ENCODE measurements at places on chromosomes 13 and 19.

DNA sequence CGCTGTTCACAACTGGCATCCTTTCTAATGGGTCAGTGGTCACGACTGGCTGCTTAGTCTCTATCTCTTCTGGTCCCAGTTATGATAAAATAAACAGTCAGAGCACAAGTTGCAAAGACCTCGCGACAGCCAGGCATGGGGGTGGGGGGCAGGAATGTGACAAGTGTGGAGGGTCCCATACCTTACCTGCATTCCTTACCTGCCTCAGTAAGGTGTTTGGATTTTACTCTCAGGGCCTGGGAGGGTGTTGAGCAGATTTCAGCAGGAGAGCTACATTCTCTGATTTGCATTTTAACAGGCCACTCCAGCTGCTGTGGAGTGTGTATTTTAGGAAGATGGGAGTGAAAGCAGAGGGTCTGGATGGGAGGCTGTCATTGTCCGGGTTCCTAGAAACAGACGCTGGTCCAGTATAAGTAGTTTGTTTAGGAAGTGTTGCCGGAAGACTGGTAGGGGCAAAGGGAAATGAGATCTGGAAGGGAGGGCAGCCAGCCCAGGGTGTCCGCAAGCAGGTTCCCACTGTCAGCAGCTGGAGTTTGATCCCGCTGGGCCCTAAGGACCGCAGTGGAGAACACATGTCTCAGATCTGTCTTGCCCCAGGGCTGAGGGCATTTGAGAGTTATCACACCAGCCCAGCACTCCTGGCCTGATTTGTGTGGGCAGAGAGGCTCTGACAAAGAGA lies 920.0 kb downstream of the UQCRFS1 start:
- DNase-seq, result no peak

DNA sequence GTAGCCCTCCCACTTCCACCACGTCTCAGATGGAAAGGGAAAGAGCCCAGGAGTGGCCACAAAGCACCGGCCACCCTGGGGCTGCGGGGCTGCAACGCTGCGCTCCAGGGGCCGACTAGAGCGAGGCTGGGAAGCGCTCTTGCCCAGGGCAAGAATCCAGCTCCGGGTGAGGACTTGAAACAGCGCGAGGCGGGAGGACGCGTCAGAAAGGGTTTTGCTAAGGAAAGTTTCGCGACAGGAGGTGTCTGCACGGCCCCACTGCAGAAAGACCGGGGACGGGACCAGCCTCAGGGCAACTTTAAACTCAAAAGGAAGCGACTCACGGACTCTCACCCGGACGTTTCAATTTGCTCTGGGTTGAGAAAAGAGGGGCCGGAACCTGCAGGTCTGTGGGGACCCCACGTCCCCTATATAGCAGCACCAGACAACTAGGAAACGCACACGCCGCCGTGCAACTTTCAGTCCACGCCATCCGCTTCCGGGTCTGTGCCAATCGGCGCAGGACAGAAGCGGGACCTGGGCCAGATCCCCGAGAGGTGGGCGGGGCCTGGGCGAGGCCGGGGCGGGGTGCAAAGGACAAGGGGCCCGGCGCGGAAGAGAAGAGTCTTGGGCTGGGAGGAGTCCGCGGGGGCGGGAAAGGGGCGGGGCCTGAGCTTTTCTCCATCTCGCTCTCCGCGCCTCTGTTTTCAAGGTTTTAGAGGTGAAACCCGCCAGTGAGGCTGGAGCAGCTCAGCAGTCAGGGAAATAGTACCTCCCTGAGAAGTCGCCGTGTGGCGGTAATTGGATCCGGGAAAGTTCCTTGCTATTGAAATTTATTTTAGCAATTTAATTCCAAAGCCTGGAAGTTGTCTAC lies at the start of gene ZNF816:
ZNF816 (minus strand) TSS at position 488 of the 853 bp plus-strand sequence. CDS start 6,792 bp downstream, outside the sequence.
- DNase-seq, result peak; percentile 91

DNA sequence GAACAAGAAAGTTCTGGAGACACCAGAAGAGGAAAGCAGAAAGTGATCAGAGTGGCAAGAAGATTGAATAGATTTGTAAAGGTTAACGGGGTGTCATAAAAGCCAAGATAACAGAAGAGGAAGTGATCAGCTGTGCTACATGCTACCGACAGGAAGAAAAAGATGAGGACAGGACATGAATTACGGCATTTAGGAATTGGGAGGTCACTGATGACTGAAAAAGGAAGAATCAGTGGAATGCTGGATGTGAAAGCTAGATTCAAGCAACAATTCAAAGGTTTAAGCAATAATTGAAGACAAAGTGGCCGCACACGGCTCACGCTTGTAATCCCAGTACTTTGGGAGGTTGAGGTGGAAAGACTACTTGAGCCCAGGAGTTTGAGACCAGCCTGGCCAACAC lies 15.1 kb downstream of the ZNF160 start:
- DNase-seq, result no peak

DNA sequence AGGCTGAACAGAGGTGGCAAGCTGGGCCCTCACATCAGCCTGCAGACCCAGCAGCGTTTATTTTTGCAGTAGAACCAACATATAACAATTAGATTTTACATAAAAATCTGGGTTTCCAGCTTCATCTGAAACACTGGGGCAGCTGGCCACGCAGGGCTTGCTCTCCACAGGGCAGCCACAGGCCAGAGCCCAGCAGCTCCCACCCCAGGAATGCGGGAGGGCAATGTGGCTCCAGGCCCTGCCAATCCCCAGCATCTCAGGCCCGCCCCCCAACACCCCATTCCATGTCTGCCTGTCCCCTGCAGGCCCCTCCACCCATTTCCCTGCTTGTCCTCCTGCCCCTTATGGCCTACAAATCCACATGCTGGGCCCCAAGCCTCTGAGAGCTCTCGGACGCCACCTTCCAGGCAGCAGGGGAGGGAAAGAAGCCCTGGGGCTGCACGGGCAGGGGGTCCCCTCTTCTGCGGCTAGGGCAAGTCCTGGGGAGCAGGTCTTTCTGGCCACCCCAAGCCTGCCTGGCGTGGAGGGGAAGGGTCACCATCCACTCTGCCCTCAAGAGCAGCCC lies 15.0 kb upstream of the VSTM2B start:
- DNase-seq, result no peak

DNA sequence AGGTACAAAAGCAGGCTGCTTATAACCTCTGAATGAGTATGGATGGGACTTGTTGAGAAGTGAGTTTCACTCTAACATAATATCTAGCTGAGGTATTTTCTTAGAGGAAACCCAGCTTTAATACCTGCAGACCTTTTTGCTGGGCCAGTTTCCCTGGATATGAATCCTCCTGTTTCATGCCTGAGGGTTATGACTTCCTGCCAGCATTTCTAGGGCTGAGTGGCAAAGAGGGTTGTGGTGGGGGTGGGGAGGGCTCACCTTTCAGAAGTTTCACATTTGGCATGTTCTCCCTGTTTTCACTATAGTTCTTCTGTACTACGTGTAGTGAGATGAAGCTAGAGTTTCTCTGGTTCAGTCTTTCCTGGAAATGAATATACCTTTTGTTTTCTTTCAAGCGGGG lies 73.7 kb downstream of the LACC1 start:
- no peak for DNase-seq

GRCh38 chr13:80040196-80040980 lies 300.5 kb downstream of the SPRY2 start:
- peak; percentile 38 for DNase-seq

GRCh38 chr19:33060586-33060985 lies 4.1 kb downstream of the RHPN2 start:
- no peak for DNase-seq

- no peak for DNase-seq
These were observed 881.9 kb downstream of the SLITRK6 start for GRCh38 chr13:84917252-84917878.

DNA sequence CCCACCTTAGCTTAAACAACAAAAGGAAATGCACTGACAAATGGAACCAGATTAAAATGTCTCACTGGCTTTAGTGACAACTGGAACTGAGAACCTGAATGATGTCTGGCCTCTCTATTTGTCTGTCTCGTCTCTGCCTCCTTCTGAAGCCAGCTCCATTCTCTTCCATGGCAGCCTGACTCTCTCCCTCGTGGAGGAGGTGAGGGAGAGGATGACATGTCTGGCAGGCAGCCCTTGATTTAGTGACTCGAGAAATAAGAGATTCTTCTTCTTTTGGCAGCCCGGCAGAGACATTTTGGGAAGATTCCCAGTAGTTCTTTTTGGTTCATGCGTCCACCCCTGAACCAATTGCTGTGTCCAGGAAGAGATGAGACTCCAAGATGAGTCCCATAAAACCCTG lies 131.7 kb downstream of the KLF5 start:
- DNase-seq, result no peak

GRCh38 chr13:85140192-85140591 lies 659.0 kb downstream of the SLITRK6 start:
- DNase-seq, result no peak

GRCh38 chr13:44131069-44131614 lies 242.5 kb upstream of the SERP2 start:
- no peak for DNase-seq

- DNase-seq, result no peak
These were observed 906 bp downstream of the FXYD5 start for GRCh38 chr19:35155441-35155840.

GRCh38 chr13:48625413-48626076 lies 28.2 kb upstream of the CYSLTR2 start:
- no peak for DNase-seq

- DNase-seq, result no peak
These were observed 14.6 kb downstream of the AKT2 start for GRCh38 chr19:40270362-40271089.

- no peak for DNase-seq
These were observed 17.7 kb downstream of the GNA15 start for GRCh38 chr19:3153286-3154230.

GRCh38 chr19:572743-573518 lies 535 bp downstream of the BSG start:
- peak; percentile 85 for DNase-seq

GRCh38 chr13:21889651-21890050 lies 218.8 kb downstream of the FGF9 start:
- no peak for DNase-seq

DNA sequence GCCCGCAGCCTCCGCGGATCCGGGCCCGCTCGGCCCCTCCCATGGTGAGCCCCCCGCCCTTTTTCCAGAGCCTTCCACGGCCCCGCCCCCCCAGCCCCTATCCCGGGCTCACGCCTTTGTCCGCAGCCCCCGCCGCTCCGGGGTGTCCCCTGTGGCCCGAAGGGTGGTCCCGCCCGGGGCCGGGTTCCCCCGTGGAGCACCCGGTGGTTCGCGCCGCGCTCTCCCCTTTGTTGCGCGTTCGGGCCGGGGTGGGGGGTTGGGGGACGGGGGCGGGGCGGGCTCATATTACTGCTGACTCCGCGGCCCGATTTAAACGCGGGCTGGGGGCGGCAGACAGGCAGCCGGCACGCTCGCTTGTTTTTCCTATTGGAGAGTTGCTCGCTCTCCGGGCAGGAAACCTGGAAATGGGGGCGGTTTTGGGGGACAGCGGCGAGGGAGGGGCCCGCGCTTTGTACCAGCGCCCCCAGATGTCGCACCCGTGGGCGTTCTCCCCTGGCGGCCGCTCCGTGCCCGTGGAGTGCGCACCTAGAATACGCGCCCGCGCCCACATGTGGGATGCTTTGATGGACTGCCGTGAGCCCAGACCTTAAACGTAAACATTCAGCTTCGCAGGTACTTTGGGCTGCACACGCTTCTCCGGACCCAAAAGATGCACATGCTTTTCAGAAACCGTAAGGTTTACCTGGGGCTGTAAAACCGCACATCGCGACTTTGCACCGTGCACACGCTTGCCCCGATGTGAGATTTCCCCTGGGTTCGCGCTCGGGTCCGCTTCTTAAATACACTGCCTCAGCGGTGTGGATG lies 699 bp downstream of the PTOV1 start:
- DNase-seq, result peak; percentile 38

GRCh38 chr13:98797456-98797855 lies 45.0 kb upstream of the SLC15A1 start:
- DNase-seq, result no peak

DNA sequence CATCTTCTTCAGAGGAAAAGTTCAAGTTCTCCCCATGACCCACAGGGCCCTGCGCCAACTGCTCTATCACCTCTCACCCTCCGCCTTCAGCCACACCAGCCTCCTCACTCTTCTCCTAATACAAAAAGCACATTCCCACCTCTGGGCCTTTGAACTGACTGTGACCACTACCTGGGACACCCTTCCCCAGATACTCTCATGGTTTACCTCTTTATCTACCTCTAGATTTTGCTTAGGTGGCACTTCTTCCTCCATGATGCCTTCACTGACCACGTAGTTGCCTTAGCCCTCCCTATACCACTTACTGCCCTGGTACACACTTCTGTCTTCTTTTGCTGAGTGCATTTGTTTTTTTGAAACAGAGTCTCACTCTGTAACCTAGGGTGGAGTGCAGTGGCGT lies 3.9 kb upstream of the SYCE2 start:
- DNase-seq, result no peak

DNA sequence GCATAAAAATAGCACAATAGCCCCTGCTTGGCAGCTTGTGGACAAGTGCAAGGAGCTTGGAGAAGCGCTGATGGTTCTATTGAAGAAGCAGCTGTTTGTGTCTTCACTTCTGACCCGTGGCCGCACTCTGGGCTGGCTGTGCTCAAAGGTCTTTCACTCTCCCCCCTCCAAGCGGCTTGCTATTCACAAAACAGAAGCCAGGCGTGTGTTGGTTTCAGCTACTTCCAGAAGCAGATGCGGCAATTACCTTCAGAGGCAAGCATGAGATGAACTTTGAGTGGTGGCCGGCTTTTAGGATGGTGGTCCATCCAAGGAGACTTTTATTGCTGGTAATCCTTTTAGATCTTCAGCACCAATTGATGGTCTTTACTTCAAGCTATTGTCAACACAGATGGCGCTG lies 188.5 kb upstream of the ARGLU1 start:
- no peak for DNase-seq

DNA sequence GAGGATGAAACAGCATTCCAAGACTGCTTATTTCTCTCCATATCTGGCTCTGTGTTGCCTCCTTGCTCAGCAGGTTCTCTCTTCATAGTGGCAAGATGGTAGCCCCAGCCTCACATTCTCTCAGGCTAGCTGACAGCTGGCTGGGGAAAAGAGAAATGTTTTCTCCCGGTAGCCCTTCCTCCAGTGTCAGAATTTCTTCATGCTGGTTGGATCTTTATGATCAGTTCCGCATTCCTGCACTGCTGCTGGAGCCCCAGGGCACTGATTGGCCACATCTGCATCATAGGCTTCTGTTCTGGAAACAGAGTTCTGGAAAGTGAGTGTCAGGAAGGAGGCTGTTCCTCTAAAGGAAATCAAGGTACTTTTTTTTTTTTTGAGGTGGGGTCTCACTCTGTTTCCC lies 24.6 kb downstream of the POP4 start:
- no peak for DNase-seq

DNA sequence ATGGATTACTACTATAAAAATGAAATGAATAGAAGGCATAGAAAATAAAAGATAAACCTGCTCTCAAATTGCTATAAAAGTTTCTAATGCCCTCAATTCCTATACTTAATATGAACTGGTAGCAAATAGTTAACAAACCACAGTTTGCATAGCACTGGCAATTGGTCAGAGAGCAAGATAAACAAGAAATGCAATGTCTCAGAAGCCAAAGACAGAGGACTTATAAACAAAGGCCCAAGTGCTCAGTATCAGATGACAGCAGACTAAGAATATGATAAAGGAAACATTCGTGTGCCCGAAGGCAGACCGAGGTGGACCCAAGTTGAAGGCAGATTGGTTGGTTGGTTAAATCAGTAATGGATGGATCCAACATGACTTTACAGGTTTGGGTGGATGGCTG lies 50.6 kb downstream of the IPO5 start:
- peak; percentile 52 for DNase-seq

All from hepatic stellate cell (primary cell).